ENCODE measurements at places on chromosomes 5 and 9. TPM values are rescaled to one million over a fixed set of nuclear protein-coding genes. Genes with fewer than 3 reads are reported as not detected.
A peak's percentile ranks its signal among the peaks of the same experiment; 100 is the strongest.

Gene CDKN2B
- 75.6 TPM for total RNA-seq

DNA sequence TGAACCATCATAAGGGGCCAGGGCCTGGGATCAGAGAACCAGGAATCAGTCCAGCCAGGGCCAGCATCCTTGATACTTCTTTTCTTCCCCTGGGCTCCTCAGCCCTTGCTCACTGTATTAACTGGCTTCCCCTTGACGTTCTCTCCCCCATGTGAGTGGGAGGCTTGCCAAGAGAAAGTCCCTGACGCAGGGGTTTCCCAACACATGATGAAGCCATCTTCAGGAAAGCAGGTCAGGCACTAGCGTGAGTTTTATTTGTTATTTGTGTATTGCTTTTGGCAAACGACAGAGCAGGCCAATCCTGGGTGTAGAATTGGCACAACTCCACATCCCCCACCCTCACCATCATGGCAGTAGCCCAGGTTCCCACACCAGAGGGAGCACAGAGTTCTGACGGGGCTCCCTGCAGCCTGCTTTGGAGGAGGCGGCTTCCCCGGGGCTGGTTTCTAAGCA, 165.5 kb upstream of the NFIL3 start:
- no peak for ATAC-seq

GRCh38 chr5:106127341-106127781, 1543.4 kb downstream of the EFNA5 start:
- no peak for ATAC-seq

DNA sequence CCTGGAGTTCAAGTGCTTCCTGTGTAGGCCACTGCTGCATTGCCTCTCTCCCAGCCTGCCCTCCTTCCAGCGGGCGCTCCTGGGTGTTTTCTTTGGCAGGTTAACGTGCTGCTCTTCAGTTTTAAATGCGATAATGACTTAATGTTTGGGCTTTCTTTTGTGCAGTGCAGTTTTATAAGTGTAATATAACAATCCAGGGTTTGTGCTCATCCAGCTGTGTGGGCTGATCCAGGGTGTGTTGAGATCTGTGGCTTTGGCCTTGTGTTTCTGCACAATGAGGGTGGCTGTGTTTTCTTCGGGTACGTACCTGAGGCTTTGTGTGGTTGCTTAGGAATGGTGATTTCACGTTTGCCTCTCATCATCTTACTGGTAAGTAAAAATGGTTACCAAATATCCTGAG, 50.6 kb downstream of the PCSK5 start:
- peak; percentile 34 for ATAC-seq

GRCh38 chr9:93709600-93710369, 133.4 kb downstream of the PHF2 start:
- ATAC-seq, result no peak

Gene NIM1K
- not detected for total RNA-seq
